Ammon's horn (tissue), 1 donor: ENCODE measurements at places on chromosomes 6 and 20.

- DNase-seq, result no peak
Measured at GRCh38 chr6:41641352-41641925, 3.2 kb downstream of the MDFI start.

- no peak for DNase-seq
Measured at GRCh38 chr6:127971386-127971785, 70.5 kb upstream of the THEMIS start.

DNA sequence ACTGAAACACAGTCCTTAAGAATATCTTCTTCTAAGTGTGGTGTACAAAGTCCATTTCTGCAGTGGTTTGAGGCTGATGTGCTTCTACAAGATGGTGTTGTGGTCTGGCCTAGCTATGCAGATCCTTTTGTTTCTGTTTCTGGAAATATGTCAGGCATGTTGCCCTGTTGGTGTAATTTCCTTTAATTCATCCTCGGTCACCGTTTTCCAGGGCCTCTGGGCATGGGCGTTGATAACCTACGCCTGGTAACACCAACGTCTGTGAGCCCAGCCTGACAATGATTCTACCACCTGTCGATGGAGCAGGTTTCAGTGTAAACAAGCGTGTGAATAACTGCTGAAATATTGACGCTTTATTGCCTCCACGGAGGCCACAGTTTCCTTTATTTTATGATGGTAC lies 33.3 kb upstream of the AFDN start:
- DNase-seq, result no peak

- no peak for DNase-seq
Measured at GRCh38 chr20:21272679-21273078, 30.5 kb upstream of the XRN2 start.

DNA sequence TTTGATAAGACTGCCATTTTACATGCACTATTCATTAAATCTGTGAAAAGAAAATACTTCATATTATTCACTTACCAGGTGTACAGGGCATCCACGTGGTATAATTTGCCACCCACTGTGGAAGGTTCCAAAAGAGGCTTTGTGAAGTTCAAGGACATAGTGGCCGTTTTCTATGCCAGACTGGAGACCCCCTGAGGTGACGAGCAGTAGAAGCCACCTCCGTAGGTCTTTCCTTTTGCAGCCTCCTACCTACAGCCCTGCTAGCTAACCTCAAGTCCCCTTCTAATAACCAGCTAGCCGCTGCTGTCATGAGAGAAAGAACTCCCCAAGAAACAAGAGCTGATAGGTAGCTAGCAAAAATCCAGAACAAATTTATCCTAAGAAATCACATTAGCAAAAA lies 110.5 kb downstream of the ARHGAP18 start:
- no peak for DNase-seq

GRCh38 chr6:90199900-90200299 lies 96.7 kb downstream of the BACH2 start:
- DNase-seq, result no peak

DNA sequence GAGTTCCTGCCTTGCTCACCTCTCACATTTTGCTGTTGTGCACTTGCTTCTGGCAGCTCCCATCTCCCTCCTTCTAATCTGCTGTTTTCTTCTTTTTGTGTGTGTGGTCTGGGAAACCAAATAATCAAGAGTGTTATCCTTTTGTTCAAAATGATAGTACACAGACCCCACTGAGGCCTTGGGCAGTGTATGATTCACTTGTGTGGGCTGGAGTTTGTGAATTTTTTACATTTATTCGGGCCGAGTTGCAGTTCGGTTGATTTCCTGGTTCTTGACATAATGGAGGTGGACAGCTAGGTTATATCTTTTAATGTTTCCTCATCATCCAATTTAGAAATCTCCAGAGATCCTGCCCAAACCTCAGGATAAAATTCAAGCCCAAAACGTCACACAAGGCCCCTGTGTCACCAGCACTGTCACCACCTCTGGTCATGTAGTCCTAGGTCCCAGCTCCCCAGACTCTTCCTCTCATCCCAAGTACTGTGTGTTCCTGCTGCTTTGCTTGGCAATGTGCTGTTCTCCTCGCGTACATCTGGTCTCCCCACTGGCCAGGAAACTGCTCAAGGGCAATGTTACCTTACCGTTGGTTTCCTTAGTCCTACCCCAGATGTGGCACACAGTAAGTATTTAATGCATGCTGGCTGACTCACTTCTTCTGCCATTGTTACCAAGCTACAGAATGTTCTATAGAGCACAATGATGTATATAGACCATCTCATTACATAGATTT lies 55.7 kb upstream of the PHACTR2 start:
- DNase-seq, result no peak

DNA sequence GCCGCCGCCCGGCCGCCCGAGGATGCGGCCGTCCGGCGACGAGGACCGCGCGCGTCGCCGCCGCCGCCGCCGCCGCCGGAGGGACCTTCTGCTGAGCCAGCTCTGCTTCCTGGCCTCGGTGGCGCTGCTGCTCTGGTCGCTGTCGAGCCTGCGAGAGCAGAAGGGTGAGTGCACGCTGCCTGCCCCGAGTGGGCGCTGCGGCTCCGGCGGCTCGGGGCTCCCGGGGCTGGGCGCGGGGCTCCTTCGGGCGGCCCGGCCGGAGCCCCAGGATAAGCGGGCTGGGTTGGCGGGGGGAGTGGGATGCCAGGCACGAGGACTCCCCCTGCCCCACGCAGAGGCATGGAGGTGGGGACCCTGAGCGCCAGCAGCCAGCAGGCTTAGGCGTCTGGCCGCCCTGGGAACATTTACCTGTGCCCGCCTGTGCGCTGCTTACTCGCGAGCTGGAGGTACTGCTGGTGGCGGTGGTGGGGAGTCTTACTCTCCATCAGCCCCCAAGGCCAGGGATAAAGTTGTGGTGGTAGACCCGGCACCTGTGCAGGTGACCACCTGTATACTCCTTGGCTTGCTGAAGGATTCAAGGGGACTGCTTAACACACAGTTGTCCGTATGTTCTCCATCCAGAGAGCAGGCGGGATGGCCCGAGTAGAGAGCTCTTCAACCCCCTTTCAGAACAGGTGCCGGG lies 520 bp downstream of the SLC24A3 start:
- DNase-seq, result peak; percentile 82

DNA sequence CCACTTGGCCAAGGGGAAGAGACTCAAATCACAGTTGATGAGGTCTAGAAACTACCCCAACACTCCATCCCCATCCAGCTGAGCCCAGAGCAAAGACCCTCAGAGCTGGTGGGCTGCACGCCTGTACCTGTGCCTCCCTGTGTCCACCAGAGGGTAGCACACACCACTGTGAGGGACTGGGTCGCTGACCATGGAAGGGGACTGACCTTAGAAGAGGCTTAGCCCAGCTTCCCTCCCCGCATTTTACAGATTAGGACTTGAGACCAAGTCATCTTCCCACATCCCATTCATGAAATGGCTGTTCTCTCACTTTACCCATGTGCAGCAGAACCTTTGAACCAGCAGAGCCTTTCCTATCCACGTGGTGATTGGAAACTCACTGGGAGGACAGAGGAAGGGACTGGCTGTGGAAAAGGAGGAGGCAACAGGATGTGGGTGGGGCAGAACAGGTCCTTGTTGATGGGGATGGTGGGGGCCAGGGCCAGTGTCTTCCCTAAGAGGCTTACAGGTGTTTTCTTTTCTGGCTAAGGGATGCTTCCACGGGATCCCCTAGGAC lies 44.3 kb downstream of the CPXM1 start:
- no peak for DNase-seq

GRCh38 chr6:88605271-88605670 lies 358.1 kb downstream of the RNGTT start:
- no peak for DNase-seq

- DNase-seq, result no peak
Measured at GRCh38 chr6:168131464-168132415, 52.7 kb upstream of the FRMD1 start.

GRCh38 chr20:33549229-33549999 lies 59.5 kb downstream of the CBFA2T2 start:
- no peak for DNase-seq

- DNase-seq, result no peak
Measured at GRCh38 chr6:109000289-109000688, 94.4 kb downstream of the SESN1 start.

DNA sequence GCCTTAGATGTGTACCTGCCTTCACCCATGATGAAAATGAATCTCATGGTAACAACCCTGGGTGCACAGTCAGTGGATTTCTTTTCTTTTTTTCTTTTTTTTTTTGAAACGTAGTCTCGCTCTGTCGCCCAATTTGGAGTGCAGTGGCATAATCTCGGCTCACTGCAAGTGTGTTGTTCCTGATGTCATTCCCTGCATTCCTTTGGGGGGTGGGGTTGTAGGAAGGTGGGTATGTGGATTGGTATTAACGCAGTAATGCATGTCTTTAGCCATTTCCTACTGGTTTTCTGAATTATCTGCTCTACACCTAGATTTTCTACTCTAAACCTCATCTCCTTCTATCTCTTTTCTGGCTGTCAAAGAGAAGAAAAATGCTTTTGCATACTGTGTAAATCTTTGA lies 146.6 kb downstream of the RNF144B start:
- no peak for DNase-seq

- no peak for DNase-seq
Measured at GRCh38 chr20:23278172-23278571, 72.4 kb upstream of the NXT1 start.

DNA sequence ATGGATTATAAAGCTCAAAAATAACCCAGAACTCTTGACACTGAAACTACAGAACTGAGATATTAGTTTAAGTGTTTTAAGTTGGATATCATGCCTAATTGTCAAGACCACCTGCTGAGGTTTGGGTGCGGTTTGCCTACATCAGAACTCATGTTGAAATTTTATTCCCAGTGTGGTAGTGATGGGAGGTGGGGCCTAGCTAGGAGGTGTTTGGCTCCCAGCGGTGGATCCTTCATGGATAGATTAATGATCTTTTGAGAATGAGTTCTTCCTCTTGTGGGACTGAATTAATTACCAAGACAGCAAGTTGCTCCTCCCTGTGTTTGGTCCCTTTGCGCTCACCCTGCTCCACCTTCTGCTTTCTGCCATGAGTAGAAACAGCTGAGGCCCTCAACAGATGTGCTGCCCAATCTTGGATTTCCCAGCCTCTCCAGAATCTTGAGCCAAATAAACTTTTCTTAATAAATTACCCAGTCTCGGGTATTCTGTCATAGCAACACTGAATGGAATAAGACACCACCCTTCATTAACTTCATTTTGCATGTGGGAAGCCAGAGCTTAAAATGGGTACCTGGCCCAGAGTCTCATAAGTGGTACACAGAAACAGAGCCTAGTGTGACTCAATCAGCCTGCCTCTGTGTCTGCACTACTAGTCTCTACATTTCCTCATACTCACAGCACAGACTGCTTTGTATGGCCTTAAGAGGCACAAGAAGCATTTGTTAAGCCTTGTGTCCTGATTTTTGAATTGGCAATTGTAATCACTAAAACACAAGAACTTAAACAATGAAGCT lies 158.4 kb downstream of the IBTK start:
- no peak for DNase-seq
